ENCODE measurements at places on chromosomes 1 and 21.

GRCh38 chr1:67559222-67559700 lies 125.7 kb upstream of the GADD45A start:
- no peak for DNase-seq

DNA sequence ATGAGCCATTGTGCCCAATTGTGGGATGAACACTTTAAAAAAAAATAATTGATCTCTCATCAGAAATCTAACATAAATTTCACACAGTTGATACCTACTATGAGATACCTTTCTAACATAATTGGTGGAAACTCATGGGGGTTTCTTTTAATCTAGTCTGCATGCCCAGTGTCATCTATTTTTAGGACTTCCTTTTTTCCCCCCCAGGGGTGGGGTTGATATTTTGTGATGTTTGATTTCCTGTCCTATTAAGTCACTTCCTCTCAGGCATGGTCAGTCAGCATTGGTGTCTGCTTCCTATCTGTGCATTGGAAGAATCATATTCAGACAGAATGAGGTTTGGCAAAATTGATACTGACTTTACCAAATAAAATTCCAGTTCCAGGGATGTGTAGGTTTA lies 21.5 kb downstream of the NFYC start:
- DNase-seq: no peak

- no peak for DNase-seq
Observed at GRCh38 chr1:72336776-72337175, 54.4 kb upstream of the NEGR1 start.

DNA sequence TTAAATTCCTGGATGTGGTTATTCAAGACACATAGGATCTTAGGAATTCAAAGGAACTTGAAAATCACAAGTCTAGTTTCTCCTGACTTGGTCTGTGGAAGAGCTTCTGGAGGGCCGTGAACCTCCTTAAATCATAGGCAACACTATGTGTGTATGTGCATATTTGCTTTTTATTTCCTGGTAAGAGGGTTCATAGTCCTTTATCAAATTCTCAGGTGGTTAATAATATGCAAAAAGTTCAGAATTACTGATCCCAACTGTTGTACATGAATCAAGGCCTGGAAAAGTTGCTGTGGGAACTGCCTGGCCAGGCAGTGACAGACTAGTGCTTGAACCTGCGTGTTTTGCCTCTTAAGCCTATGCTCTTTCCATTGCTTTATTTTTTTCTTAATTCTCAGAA lies 12.9 kb downstream of the MTR start:
- DNase-seq: no peak

DNA sequence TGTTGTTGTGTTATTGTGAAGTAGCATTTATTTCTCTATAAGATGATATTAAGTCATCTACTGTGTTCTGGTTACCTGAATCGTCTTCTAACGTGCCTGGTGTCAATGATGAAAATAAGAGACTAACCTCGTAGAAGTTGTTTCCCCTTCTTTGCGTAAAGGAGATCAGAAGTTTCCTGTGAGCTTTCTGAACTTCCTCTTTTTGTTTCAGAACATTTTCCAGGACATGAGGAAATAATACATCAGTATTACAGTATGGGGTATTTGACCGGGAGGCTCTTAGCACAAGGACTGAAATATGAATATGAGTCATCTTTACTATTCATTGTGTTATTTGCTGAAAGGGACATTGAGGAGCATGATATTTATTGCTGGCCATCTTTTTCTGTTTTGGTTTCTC lies 1.3 kb downstream of the ST6GALNAC3 start:
- DNase-seq: no peak

- no peak for DNase-seq
Observed at GRCh38 chr1:236895665-236896387, 100.7 kb downstream of the MTR start.

GRCh38 chr1:36708587-36708986 lies 225.9 kb upstream of the CSF3R start:
- DNase-seq: no peak

- DNase-seq: no peak
Observed at GRCh38 chr1:206079135-206079534, 26.2 kb downstream of the RHEX start.

- no peak for DNase-seq
Observed at GRCh38 chr21:25350056-25350455, 257.2 kb downstream of the MRPL39 start.

DNA sequence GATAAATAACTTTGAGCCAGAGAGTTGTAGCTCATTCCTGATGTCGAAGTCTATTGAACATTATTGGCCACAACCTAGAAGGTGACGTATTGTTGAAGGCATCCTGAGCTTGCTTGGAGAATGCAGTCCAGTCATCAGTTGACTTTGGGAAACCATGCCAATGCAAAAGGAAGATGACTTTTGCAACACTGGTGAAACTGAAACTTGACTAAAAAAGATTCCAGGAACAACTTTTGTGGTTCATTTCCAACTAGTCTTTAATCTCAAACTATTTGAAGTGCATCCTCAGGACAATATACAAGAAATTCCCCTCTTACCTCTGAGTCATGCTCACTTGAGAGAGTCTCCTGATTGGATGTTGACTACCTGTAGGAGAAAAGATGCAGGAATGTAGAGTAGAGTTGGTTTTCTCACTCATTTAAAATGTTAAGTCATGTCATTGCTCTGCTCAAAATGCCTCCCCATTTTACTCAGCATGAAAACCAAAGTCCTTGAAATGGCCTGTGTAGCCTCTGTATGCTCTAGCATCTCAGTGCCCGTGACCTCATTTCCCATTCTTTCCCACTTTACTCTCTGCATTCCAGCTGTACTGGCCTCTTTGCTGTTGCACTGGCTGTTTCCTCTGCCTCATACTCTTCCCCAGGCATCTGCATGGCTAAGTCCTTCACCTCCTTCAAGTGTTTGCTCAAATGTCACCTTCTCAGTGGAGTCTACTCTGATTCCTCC lies 24.4 kb upstream of the LEPR start:
- no peak for DNase-seq

GRCh38 chr21:46084709-46085108 lies 13.2 kb upstream of the COL6A2 start:
- DNase-seq: no peak

DNA sequence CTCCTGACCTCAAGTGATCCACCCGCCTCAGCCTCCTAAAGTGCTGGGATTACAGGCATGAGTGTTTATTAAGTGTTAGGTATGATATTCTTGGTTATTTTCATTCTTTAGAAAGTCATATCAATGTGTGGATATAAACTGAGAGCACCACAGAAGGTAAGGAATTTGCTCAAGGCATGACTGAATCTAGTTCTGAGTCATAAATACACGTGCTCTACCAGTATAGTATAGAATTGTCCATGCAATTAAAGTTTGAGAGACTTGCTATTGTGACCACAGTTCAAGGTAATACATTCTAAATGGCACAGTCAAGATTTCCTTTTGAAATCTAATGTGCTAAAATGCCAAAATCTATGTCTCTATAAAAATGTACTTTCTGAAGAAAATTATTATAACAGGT lies 401.1 kb upstream of the CHRM3 start:
- no peak for DNase-seq

DNA sequence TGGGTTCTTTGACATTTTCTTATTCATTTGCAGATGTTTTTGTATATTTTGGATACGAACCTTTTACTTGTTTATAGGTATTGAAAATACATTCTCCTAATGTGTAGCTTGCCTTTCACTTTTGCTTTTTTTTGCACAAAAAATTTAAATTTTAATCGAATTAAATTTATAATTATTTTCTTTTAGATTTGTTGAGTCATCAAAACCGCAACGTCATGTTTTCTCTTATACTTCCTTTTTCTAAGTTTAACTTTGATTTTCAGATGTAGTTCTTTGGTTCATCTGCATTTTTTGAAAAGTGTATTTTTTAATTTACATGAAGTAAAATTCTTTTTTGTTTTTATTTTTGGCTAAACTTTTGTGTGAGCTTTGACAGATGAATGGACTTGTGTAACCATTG lies 243.7 kb upstream of the DPYD start:
- no peak for DNase-seq

GRCh38 chr1:243748227-243748626 lies 101.8 kb downstream of the AKT3 start:
- no peak for DNase-seq

- DNase-seq: no peak
Observed at GRCh38 chr1:180521474-180522212, 19.3 kb upstream of the ACBD6 start.

- no peak for DNase-seq
Observed at GRCh38 chr21:36914244-36915013, 52.0 kb downstream of the HLCS start.

GRCh38 chr21:27261676-27262075 lies 294.8 kb upstream of the ADAMTS5 start:
- no peak for DNase-seq

- no peak for DNase-seq
Observed at GRCh38 chr1:65940126-65940525, 147.4 kb downstream of the PDE4B start.

DNA sequence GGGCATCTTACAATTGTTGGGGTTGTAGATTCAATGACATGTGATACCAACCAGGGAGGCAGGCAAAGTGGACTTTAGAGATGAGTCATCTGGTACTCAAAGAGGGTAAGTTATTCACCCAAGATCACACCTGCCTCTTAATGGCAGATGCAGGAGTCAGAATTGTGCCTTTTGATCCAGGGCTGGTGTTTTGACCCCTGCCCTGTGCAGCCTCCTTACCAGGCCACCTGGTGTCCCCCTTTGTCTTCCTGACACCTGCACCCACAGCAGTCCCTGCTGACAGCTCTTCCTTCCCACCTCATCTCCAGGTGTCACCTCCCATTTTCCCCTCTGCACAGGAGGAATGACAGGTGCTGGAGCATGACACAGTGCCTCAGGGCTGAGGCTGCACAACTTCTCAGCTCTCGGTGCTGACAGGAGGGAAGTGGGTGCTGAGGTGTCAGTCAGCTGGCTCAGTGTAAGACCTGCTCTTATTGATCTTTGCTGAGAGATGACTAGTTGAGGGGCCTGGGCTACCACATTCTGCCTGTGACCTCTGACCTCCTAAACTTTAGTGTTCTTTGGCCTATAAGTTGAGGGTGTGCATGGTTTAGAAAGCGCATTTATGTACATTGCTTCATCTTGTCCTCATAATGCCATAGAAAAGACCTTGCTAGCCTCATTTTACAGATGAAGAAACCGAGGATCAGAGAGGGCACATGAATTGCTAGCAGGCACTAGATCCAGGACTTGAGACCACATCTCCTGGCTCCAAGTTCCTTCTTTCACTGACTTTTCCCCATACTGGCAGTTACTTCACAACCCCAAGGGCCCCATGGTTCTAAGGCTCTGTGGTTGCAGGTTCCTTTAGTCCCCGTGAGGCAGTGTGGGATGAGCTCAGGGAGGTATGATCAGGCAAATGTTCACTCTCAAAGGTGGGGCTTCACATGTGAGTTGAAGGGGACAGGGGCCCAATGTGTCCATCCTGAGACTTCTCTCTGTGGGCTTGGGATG lies 31.3 kb downstream of the CACNA1E start:
- DNase-seq: no peak

GRCh38 chr1:85058311-85058710 lies 10.0 kb upstream of the MCOLN3 start:
- no peak for DNase-seq

GRCh38 chr1:14598498-14599182 lies at the start of gene KAZN:
Gene KAZN (plus strand): TSS chr1:14598685.
- DNase-seq: peak; percentile 43

DNA sequence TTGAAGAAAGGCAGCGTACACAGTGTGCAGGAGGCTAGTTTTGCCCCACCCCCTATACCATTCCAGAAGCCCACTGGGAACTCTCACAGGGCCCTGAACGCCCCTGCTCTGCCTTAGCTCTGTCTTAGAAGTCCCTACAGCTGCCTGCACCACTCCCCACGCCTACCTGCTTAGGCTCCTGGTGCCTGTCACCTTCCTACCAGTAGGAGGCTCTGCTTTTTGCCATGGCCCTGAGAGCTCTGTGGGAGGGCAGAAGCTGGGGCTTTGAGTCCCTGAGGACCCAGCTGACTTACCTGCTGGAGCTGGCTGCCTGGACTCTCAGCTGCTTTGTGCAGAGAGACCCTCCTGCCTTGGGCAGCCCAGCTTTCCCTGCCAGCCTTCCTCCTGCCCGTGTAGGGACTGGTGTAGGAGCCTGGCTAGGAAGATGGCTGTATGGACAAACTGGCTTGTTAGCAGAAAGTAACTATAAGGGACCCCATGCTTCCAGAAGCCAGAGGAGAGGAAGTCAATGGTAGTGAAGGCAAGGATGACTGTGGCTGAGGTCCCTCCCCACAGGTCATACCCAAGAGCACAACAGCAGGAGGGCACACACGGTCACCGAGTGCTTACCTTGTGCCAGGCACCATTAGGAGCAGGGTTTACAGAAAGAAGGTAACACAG lies 9.8 kb upstream of the CELSR2 start:
- DNase-seq: peak; percentile 27

DNA sequence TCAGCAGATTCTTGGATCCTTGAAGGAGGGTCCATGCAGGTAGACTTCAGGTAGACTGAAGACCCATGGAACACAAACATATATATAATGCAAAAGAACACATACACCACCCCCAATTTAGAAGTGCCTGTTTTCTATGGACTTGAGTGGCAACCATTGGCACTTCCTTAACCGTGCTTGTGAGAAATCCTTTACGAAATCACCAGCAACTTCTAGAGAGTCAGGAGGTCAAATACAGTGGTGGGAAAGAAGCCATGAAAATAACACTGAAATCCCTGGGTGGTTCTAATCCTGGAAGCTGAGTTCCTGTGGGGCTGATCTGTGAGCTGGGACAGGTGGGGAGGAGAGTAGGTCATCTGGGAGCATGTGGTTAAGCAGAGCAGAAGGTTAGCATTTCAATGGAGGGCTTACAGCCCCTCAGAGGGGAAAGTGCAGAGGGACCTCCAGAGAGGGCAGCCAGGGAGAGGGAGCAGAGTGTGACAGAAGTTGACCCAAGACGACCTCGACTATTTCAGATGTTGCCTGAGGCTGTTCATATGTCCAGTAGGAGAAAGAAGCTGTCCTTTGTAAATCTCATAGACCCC lies 13.0 kb upstream of the IL10 start:
- no peak for DNase-seq

GRCh38 chr1:41592451-41593125 lies 108.1 kb upstream of the EDN2 start:
- DNase-seq: no peak

GRCh38 chr1:165408518-165408917 lies 36.4 kb downstream of the RXRG start:
- peak; percentile 14 for DNase-seq

- DNase-seq: no peak
Observed at GRCh38 chr1:205913451-205914154, 29.7 kb downstream of the SLC26A9 start.

- no peak for DNase-seq
Observed at GRCh38 chr1:221164029-221164428, 284.8 kb downstream of the HLX start.

Measured in NCI-H1930 (cell line).